ENCODE measurements at places on chromosomes 13 and 19. TPM values are rescaled to one million over a fixed set of nuclear protein-coding genes. Genes with fewer than 3 reads are reported as not detected.

Gene PCDH17
- total RNA-seq = 1.3 TPM

Gene LYPD3
- 3.0 TPM for total RNA-seq

Gene CEBPA
- total RNA-seq = 5.0 TPM

Gene MTUS2
- total RNA-seq = 0.38 TPM

Gene KLK12
- not detected for total RNA-seq

Gene CGB7
- 0.97 TPM for total RNA-seq

Gene KIR2DL4
- not detected for total RNA-seq

Gene KHSRP
- 359 TPM for total RNA-seq

Gene GFY
- total RNA-seq = not detected

Gene KLF5
- 0.66 TPM for total RNA-seq

Gene ZNF560
- total RNA-seq = 0.31 TPM

Gene ZNF283
- 8.7 TPM for total RNA-seq

Gene LSR
- 212 TPM for total RNA-seq

Gene MUC16
- 0.42 TPM for total RNA-seq

Gene CACNG8
- total RNA-seq = 3.9 TPM

Gene LILRB1
- not detected for total RNA-seq

Gene ERICH4
- not detected for total RNA-seq

Gene TGFBR3L
- 1.7 TPM for total RNA-seq

Gene ANGPTL4
- total RNA-seq = 1.4 TPM

Gene TTYH1
- total RNA-seq = 40.8 TPM

Gene CELF5
- 6.8 TPM for total RNA-seq

Gene MYBPC2
- total RNA-seq = 3.8 TPM

Gene IRGC
- not detected for total RNA-seq

Gene ZNF471
- 1.1 TPM for total RNA-seq

Gene KLK6
- 0.56 TPM for total RNA-seq

Gene CYP4F2
- not detected for total RNA-seq

Gene RNF126
- 112 TPM for total RNA-seq

Gene ZNF320
- 20.6 TPM for total RNA-seq

Gene JOSD2
- total RNA-seq = 1.2 TPM

Gene GPX4
- 351 TPM for total RNA-seq

Gene CYP2A6
- not detected for total RNA-seq

Gene JSRP1
- total RNA-seq = 2.4 TPM

Gene PMIS2
- total RNA-seq = not detected

Gene CYP2B6
- 1.2 TPM for total RNA-seq

Gene AMER2
- total RNA-seq = 0.62 TPM

Gene FFAR1
- total RNA-seq = not detected

Measured in GM23338 (cell line).